ENCODE measurements at places on chromosomes 11 and 22.

GRCh38 chr22:32985899-32986765 lies 72.0 kb downstream of the SYN3 start:
- DNase-seq, result peak; percentile 57

- peak; percentile 73 for DNase-seq
These were observed 505 bp downstream of the NUDT22 start for GRCh38 chr11:64226507-64227051.

- DNase-seq, result no peak
These were observed 8.2 kb downstream of the DUSP8 start for GRCh38 chr11:1563697-1564534.

DNA sequence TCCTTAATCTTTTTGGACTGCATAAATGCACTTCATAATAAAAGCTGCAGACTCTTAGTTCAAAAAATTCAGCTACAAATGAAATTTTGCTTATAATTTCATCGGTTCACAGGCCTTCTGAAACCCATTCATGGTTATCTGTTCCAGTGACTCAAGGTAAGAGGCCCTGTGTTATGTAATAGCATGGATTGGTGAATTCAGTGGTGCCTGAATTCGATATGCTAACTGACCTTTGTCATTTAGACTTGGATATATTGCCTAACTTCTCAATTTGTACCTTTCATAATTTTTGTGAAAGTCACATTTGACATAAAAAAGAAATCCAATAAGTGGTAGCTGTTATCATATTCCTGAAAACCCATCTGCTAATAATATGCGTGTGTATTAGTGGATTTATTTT lies 349.9 kb upstream of the KIRREL3 start:
- no peak for DNase-seq

DNA sequence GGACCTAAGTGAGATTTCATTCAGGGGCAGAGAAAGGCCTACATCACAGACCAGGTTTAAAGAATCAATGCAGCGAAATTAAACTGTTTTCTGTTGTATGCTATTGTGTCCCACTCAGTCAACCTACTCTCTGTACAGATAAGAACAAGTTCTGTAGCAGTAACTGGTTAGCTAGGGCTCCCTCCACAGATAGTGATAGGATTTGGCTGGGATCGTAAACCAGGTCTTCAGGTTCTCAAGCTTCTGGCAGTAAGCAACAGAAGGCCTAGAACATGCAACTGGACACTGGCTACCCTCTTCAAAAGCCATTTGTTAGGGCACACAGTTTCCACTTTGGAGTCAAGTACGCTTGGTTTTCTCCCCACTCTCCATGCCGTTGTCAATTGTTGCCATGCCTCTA lies 69.2 kb downstream of the GDPD4 start:
- DNase-seq, result no peak

GRCh38 chr11:14411818-14412217 lies 52.8 kb upstream of the RRAS2 start:
- no peak for DNase-seq

DNA sequence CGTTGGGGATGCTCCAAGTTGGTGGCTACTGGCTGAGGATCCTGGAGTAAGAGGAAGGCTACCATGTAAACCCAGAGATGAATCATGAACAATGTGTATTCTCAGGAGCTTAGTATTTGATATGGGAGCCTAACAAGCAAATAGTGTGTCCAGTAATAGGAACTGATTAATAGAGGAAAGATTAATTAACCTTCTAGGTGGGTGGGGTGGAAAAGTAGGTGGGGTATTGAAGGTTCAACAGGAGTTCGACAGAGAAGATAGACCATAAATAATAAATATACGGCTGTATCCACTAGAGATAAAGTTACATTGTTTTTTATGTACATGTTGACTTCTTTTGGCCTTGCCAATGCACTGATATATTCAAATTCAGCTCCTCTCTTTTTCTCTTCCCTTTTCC lies 43.1 kb downstream of the BMAL1 start:
- DNase-seq, result no peak

- DNase-seq, result no peak
These were observed 840 bp downstream of the SEZ6L start for GRCh38 chr22:26170112-26170492.

GRCh38 chr11:22234743-22235142 lies 41.9 kb downstream of the ANO5 start:
- no peak for DNase-seq

DNA sequence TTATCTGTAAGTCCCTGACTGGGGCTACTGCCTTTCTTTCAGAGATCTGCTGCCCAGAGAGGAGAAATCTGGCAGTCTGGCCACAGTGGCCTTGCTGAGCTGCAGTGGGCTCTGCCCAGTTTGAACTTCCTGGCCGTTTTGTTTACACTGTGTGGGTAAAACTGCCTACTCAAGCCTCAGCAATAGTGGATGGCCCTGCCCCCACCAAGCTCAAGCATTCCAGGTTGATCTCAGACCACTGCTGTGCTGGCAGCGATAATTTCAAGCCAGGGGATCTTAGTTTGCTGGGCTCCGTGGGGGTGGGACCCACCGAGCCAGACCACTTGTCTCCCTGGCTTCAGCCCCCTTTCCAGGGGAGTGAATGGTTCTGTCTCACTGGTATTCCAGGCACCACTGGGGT lies 117.5 kb downstream of the TRPC6 start:
- DNase-seq, result no peak

DNA sequence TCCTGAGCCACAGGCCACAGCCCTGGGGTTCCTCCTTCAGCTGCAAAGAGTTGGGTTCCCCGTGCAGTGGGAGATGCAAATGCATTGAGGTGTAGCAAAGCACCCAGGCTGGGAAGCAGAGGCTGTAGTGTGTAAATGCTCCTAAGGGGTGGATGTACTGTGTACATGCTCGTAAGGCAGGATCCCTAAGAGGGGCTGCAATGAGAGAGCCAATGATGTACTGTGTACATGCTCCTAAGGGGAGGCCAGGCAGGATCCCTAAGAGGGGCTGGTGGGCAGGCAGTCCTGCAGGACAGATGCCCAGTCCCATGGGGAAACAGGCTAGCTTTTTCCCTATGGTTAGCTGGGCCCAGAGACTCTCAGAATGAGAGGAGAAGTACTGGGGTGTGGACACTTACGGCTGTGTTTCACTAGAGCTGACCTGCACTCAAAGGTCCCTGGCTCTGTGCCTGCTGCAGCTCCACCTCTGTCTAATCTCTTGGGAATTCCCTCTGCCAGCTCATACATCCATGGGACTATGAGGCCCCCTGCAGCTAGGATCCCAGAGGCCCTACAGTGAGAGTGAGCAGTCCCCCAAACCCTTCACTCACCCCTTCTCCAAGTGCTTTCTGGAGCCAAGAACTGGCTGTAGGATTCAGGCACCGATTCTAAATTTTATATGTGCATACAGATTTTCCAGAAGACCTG lies 261.9 kb upstream of the LUZP2 start:
- no peak for DNase-seq

GRCh38 chr22:37329238-37330140 lies 47.2 kb downstream of the CYTH4 start:
- DNase-seq, result no peak

DNA sequence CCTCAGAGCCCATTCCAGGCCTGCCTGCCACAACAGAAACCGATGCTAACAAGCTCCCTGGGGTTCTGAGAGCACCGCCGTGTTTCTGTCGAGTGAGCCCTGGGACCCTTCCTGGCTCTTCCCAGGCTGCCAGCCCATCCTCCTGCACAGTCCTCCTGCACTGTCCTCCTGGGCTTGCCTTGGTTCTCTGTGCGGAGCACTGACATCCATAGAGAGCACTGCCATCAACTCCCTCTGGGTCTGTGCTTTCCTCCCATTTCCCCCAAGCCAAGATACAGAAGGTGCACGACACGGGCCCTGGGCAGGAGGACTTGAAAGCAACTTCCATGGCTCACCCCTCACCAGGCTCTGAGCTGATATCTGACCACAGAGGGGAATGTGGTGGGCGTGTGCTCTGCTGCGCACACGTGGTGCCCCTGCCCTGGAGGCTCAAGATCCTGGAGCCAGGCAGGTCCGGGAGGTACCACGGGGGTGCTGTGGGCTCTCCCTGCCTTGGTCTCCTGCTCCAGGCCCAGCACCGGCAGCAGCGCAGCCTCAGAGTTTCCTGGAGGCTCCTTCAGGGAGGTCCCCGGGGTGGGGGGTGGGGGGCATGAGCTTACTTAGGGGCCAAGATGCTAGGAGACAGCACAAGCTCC lies 304.2 kb downstream of the BRD1 start:
- no peak for DNase-seq

DNA sequence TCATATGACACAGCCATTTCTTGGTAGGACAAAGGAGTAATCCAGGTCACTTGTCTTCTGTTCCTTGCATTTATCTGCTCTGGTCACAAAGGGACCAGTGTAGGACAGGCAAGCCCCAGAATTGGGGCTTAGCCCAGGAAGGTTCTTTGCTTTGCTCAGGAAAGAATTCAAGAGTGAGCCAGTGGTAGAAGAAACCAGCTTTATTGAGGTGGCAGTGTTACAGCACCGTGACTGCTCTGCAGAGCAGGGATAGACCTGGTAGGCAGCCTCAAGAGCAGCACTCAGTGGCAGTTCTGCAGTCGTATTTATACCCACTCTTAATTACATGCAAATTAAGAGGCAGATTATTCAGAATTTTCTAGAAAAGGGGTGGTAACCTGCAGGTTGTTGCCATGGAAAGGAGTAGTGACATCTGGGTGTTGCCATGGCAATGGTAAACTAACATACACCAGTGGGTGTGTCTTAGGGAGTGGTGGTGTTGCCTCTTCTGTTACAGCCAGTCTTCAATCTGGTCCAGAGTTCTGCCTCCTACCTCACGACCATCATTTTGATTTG lies 84.9 kb upstream of the RAB1B start:
- DNase-seq, result peak; percentile 21

DNA sequence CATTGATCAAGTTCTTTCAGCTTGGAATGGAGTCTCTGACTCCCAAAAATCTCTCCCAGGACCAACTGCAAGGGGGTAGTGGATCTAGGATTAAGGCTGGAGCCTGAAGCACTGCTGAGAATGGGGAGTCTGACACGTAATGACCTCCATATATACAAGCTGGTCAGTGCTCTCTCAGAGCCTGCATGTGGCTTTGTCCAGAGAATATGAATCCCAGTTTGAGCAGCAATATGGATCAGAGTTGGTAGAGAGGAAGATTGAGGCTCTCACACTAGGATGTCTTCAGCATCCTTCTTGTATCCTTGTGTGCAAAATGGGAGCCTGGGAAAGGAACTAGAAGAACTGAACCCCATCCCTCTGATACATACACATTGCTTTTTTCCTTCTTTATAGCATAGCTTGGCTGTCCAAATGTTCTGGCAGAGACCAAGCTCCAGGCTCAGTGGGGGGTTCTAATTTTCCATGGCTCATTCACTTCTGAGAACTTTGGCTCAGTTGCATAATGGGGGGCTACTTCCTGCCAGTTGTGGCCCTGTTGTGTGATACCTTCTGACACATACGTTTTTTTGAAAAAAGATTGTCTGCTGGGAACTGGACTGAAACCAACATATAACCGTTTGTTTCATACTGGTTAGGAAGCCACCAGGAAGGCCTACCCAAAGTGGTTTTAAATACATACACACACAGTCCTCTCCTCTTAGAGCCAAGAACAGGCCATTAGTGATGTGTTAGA lies 138.2 kb downstream of the ETS1 start:
- DNase-seq, result no peak

- no peak for DNase-seq
These were observed 608.1 kb upstream of the CADM1 start for GRCh38 chr11:116112087-116112935.

DNA sequence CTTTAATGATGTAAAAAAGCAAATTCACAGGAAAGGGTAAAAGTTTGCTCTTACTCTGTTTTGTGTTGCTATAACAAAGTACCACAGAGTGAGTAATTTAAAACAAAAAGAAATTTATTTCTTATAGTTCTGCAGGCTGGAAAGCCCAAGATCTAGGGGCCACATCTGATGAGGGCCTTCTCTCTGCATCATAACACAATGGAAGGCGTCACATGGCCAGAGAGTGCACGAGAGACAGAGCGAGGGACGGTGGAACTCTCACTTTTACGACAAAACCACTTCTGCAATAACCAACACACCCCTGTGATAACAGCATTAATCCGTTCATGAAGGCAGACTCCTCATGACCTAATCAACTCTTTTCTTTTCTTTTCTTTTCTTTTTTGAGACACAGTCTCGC lies 31.1 kb downstream of the CD6 start:
- no peak for DNase-seq

DNA sequence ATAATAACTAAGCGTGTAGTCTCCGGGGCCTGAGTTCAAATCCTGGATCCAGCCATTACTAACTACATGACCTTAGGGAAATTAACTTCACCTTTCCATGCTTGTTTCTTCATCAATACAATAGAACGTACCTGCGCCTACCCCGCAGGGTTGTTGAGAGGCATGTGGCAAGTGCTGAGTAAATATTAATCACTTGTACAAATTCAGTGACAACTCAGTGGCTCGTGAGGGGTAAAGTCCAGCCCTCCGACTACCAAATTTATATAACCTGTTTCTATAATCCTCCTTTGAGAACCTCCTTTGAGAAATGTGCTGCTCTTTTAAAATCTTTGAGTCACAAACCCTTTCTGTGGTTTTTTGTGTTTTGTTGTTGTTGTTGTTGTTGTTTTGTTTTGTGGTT lies 49.8 kb downstream of the FEZ1 start:
- DNase-seq, result no peak

- DNase-seq, result no peak
These were observed 63.7 kb downstream of the RAB30 start for GRCh38 chr11:83007909-83008580.

DNA sequence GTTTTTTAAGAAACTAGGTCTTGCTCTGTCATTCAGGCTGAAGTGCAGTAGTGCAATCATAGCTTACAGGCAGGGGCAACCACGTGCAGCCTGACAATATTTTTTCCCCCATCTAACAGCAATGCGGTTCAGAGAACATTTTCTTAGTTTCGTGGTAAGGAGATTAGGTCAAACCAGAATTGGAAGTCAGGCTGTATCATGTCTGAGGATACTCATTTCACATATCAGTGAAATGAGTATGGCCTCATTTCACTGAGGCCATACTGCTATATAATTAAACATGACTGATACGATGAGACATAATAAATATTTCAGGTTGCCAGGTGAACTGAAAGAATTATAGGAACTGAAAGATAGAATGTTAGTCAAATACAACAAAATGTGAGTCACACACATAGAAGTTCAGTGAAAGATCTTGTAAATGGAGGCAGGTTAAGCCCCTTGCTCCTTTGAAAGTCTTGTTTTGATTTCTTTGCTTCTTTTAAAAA lies 32.5 kb upstream of the IZUMO1R start:
- no peak for DNase-seq

- DNase-seq, result no peak
These were observed 76.2 kb downstream of the SNX19 start for GRCh38 chr11:130839981-130840666.

All from activated CD4-positive, alpha-beta T cell treated with anti-CD3 and anti-CD28 coated beads, Interleukin-2, amount 10 ng/mL, durations not matched to agents 7 days and 5 days (primary cell).